SJSA1 (cell line): ENCODE measurements at places on chromosomes 2 and 18.

GRCh38 chr2:208179028-208179609, 10.7 kb downstream of the C2orf80 start:
- no peak for DNase-seq

DNA sequence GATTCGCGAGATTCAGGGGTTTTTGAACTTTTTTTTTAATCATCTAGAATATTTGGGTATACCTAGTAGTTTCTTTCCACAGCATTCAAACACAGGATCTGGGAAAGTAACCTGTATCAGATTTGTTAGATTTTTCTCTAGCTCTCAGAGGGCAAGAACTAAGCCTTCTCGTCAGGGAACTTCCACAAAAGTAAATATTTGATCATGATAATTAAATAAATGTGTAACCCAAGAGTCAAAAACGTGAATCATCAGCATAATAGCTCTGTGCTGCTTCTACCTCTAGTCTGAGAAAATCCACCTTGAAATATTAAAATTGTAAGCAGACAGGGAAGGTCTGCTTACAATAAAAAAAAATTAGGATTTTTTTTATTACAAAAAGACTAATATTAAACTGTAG, 225.7 kb upstream of the SPOPL start:
- DNase-seq: peak; percentile 41

DNA sequence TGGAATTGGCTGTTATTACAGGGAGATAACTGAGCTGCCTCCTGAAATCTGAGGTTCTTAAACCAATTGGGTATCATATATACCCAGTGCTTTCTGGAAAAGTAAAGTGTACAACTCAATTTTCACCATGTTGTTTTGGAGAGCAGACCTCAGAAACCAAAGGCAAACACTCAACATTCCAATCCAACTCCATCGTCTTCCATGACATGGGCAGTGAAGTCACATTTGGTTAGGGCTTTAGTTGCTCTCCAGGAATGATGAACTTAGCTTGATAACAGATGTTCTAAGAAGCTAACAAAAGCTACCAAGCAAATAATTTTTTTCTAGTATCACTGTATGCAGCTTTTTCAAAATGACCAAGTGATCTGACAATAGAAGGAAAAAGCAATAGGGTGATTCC, 107.0 kb upstream of the SLC35G4 start:
- DNase-seq: no peak

DNA sequence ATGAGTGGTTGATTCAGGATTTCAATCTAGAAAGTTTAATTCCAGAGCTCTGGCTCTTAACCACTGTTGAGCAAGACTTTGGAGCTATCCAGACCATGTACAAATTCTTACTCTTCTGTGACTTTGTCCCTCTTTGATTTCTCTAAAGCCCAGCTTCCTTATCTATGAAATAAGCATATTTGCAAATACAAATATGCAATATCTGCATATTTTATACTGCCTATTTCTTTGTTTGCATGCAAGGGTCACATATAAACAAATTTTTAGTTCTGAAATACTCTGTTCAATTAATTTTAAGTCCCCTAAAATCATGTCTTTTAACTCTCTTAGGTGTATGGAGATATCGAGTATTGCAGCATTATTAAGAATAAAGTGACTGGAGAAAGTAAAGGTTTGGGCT, 5.5 kb downstream of the RBM45 start:
- DNase-seq: no peak

- peak; percentile 23 for DNase-seq
These were observed 63.0 kb downstream of the CABLES1 start for GRCh38 chr18:23198217-23198845.

- no peak for DNase-seq
These were observed 123.9 kb upstream of the CCDC150 start for GRCh38 chr2:196515608-196516007.
